Calu3 (cell line): ENCODE measurements at places on chromosomes 3 and 15. TPM values are rescaled to one million over a fixed set of nuclear protein-coding genes. Genes with fewer than 3 reads are reported as not detected.

Gene ARHGEF3
- total RNA-seq: 20.9 and 21.8 TPM in 2 replicates

Gene MSL2
- 59.4 and 63.9 TPM in 2 replicates for total RNA-seq

GRCh38 chr15:70160267-70160666, 62.5 kb upstream of the TLE3 start:
- DNase-seq: no peak

DNA sequence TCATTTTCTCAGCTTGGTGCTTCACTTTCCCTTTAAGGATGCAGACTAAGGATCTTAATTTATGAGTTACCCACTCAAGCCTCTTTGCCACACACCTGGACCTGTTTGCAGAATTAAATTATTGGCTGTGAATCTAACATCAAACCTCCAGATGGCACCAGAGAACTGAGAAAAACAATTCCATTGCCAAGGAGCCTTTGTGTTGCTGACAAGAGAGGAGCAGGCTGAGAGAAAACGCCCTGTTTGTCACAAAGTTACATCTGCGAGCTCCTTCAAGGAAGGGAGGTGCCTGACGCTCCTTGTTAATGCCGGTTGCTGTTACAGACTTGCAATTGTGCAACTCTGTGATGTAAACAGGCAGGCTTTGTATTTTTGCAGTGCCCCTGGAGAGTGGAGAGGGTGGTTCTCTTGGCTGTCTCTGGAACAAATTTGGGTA, 36.3 kb upstream of the TMC3 start:
- DNase-seq: peak; percentile 46
